ENCODE measurements at places on chromosomes 3 and 15.

DNA sequence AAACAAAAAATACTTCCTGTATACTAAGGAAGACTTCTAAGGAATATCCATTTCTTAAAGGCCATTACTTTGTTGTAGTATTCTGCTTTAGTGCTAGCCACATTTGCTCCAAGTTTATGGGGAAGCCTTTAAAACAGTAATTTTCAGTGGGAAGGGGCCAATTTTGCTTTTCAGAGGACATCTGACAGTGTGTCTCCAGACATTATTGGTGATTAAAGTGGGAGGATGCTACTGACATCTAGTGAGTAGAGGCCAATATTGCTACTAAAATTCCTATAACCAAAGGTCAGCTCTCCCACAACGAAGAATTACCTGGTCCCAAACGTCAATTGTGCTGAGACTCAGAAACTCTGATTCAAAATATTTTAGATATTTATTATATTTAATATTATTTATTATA is 24.8 kb downstream of the SLC28A2 start:
- DNase-seq = peak; percentile 71

DNA sequence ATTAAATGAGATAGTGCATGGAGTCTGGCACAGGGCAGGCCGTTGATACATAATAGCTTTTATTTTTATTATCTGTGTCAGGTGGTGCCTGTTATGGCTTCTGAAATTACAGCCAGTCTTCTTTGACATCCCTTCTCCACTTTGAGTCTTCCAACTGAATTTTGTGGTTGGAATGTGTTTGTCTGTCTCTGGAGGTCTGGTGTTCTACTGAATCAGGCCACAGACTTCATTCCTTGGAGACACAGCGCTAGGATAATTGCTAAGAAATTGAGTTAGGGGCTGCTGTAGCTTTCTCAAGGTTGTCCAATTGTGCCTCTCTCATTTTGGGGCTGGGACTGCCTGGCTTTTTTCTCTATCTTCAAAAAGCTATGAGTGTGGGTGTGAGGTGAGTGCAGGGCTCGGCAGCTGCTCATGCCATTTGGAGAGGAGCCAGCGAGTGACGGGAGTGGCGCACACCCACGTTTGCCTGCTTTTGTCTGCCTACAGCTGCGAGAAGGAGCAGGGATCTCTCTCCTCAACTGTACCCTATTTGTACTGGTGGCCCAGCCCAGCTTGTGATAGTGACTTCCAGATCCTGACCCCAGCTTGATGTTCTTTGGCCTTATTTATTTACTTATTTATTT is 49.8 kb upstream of the SYN2 start:
- DNase-seq = no peak

GRCh38 chr3:64213224-64213878 is 11.9 kb downstream of the PRICKLE2 start:
- DNase-seq = no peak

GRCh38 chr15:81023483-81024264 is 23.0 kb downstream of the TLNRD1 start:
- DNase-seq = peak; percentile 19

DNA sequence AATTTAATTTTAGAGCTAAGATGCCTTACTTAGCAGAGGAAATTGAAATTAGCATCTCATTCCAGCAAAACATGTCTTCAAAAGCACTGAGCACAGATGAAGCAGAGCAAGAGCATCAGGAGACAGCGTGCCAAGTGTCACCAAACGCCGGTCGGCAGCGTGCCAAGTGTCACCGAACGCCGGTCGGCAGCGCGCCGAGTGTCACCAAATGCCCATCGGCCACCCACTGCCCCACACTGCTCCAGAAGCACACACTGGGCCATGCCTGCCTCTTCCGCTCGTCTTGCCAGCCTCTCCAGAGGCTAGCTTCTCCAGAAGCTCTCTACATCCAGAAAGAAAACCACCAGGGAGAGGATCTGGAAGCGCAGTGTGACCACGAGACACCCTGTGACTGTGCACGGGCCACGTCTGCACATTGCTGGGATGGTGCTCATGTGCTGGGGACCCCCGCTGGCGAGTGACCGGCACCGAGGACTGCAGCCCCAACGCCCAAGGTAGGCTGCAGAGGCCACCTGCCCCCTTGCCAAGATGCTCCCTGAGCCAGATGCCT is 37.8 kb downstream of the CYFIP1 start:
- DNase-seq = no peak

DNA sequence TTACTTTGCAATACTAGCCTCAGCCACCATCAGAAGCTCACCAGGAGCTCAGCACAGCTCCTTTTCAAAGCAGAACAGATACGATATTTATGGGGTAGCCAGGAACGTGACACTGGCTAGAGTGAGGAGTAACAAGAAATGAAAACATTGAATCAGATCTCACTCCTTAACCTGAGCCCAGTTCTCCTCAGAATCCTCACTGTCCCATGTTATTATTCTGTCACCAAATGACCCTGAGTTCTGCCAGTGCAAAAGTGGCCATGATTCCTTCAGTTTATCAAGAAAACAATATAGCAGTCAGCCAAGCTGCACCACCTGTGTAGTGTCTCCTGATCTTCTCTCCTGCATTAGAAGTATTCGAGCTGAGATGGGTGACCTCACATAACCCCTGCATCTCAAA is 956.7 kb downstream of the TUSC7 start:
- no peak for DNase-seq

GRCh38 chr3:63429905-63430304 is 151.8 kb downstream of the SYNPR start:
- no peak for DNase-seq

DNA sequence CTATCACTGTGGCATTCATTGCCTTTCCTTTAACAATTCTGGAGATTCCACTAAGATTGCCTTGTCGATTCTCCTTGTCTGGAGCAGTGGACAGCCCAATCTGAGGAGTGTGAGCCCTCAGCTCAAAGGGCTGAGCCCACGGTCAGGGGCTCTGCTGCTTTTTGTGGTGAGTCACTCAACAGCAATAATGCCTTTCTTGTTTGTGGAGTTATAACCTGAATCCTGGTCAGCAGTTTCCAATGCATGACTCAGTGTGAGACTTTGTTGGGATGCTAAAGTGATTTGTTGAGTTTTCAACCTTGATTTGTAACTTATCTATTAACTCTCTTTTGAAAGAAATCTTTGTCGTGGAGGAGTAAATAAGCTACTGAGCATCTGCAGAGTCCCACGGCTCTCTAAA is 183.5 kb downstream of the TJP1 start:
- DNase-seq = no peak

- DNase-seq = no peak
These were observed 822 bp downstream of the ST8SIA2 start for GRCh38 chr15:92394309-92395097.

DNA sequence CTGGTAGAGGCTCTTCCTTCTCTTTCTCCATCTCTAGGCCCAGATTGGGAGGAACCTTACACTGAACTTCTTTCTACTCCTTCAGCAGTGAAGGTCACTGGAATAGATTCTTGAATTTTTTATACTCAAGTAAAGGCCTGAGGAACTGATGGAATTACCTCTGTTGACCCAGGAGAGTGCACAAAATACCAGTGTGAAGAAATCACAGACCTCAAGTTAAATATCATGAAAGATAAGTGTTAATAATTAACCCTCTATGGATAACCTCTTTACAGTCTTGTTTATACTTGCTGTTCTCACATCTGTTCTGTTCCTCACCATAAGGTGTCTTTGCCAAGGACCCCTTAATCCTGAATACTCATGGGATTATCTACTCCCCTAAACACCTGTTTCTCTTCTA is 244.4 kb upstream of the STAC start:
- no peak for DNase-seq

GRCh38 chr3:4945324-4945723 is 33.9 kb upstream of the BHLHE40 start:
- no peak for DNase-seq

DNA sequence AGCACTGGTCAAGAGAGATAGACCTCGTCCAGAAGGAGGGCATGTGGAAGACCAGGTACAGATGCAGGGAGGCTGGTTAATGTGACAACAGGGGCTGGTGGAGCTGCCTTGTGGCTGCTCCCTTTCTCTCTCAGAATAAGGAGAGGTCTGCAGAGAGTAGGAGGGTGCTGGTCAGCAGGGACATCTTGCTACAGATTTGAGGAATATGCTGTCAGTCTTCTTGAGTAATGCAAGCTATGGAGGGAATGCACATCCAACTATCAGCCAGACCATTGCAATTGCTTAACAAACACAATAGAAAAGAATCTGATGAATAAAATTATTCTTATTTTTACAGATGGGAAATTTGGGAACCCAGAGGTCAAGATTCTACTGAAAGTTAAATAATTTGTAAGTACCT is 20.3 kb upstream of the SIAH2 start:
- no peak for DNase-seq

DNA sequence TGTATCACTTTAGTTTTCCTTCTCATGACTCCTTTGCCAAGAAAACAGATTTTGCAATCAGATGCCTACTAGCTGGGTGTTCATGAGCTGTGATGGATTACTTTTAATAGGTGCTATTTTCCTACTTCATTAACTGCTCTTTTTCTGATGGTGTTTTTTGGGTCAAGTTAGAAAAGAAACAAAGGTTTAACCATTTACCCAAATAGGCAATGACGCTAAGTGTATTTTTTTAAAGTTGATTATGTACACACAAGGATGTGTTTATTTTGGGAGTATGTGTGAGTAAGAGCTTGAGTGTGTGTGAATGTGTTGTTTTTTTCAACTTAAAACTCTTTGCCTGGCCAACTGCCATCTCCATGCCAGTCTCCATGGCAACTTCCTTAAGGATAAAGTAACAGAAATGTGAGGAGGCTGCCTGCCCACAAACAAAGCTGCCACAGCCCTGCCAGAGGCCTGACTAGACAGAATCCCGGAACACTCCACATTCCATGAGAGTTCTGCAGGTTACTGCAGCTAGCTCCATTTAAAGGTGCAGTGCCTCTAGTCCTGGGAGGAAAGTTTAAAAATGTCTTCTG is 215.6 kb upstream of the RBMS3 start:
- no peak for DNase-seq

GRCh38 chr3:88188436-88188835 is 38.7 kb downstream of the C3orf38 start:
- DNase-seq = no peak

DNA sequence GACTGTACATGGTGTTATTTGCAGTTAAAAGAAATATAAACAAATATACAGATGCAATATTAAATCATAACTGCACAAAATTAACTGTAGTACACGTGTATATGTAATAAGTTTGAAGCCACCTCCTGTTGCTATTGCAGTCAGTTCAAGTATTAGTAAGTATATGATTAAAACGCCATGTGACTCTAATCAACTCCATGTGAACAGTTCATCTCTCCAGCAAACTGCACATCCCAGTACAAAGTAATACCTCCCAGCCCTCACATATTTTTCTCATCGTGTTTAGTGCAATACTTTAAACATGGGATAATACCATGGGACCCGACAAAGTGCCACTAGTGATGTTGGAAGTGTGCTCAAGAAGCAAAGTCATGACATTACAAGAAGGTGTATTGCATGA is 34.6 kb downstream of the PDCD10 start:
- DNase-seq = no peak

DNA sequence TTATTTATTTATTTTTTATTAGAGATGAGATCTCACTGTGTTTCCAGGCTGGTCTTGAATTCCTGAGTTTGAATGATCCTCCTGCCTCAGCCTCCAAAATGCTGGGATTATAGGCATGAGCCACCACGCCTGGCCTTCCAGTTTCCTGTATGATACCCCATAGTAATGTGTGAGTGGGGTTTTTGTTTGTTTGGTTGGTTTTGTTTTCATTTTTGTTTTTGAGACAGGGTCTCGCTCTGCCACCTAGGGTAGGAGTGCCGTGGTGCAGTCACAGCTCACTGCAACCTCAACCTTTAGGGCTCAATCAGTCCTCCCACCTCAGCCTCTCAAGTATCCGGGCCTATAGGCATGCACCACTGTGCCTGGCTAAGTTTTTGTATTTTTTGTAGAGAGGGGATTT is 30.9 kb downstream of the GOLM2 start:
- peak; percentile 27 for DNase-seq

GRCh38 chr15:97141360-97141759 is 810.9 kb downstream of the NR2F2 start:
- no peak for DNase-seq

DNA sequence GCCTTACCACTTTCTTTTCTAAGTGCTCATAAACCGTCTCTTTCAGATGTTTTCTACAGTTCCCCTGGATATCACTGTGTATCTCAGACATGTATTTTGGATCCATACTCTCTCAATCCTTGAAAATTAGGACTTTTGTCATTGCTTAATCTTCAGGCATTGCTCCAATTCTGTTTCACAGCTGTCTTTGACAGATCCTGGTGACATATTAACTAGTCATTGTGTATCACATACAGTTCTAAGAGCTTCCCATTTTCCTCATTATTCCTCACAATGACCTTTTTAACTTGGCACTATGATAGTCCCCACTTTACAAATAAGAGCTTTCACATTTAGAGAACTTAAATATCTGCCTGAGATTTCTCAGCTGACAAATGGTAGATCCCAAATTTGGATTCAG is 151.7 kb downstream of the CLSTN2 start:
- DNase-seq = no peak

DNA sequence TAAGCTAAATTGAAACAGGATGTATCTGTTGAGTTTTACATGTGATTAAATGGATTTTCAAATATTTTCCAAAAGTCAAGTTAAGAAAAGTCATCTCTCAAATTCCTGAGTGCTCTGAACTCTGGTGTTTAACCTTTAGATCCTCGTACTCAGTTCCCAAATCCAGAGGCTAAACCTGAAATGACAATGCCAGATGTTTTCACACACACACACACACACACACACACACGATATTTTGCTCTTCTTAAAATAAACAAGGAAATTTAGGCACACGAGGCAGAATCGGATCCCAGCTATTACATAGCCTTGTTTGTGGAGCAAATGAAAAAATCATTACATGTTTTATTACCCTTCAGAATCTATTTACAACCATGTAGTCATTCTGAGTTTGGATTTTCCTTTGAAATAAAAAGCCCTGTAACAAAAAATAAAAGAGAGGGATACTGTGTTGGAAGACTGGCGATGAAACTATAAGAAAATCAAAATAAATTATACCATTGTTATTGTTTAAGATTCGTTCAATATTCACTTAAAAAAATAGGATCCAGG is 20.6 kb upstream of the UBE2E1 start:
- no peak for DNase-seq

DNA sequence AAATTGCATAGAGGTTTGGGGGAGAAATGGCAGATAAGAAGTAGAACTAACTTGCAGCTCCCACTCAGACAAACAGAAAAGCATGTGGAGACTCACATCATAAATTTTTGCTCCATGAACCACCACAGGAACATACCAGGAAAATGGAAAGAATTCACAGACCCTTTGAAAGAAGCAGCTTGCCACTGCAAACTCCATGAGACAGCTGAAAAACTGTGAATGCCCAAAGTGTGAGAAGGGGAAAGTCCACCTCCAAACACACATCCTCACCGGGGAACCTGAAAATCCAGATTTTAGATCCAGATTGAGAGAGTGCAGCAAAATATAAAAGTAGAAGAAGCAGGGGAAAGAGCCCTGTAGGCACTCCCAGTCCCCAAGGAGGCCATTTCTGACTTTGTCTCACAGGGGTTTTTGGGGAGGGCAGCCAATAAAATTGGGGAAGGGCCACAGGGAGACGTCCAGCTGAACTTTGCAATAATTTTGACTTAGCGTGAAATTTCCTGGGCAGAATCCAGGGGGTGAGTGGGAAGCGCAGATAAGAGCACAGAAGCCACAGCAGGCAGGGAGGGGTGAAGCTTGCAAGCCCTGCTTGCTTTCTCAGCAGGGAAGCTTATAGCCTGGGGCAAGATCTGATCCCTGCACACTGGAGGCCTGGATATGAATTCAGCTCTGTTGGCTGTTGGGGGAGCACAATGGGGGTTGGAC is 183.4 kb upstream of the UBE2E2 start:
- DNase-seq = peak; percentile 54

Data from OCI-M1 (cell line).